ENCODE measurements at places on chromosomes 12 and 14. TPM values are rescaled to one million over a fixed set of nuclear protein-coding genes. Genes with fewer than 3 reads are reported as not detected.

DNA sequence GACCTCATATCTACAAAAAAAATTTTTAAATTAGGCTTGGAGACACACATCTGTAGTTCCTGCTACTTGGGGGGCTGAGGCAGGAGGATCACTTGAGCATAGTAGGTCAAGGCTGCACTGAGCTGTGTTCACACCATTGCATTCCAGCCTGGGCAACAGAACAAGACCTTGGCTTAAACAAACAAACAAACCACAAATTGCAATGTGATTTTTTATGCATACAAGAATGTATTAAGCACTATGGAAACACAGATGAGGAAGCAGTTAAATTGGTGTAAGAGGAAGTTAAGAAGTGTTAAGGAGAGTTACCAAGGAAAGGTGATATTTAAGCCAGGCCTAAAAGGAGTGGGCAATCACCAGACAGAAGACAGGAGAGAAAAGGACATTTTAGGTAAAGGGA lies 83.6 kb upstream of the HECTD1 start:
- DNase-seq: peak; percentile 58

GRCh38 chr12:14239350-14239934 lies 126.0 kb upstream of the ATF7IP start:
- peak; percentile 87 for DNase-seq

- no peak for DNase-seq
Measured at GRCh38 chr14:89719366-89720075, 235.0 kb downstream of the EFCAB11 start.

DNA sequence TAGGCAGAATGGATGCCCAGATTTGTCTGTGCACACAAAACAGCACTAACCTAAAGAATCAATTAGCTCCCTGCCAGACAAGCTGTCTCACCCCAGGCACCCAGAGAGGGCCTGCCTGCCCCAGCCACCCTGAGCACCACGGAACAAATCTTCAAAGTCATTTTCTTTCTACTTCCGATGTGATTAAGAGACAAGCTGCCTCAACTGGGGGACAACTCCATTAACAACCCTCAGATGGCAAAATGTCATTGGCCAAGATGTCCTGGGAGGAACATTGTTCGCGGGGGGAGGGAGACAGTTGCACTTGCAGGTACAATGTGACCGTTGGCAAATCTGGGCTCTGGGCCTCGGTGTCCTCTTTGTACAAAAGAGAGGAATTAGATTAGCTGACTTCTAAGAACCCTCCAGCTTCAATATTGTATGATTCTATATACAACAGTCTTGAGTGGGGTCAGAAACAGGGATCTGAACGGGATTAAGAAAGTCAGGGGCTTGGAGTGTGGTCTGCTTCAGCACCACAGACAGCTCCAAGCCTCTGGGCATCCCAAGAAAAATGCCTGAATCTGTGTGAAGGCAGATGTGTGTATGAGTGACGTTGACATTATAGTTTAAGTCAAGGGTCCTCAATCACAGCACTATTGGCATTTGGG lies 42.8 kb upstream of the CMKLR1 start:
- no peak for DNase-seq

DNA sequence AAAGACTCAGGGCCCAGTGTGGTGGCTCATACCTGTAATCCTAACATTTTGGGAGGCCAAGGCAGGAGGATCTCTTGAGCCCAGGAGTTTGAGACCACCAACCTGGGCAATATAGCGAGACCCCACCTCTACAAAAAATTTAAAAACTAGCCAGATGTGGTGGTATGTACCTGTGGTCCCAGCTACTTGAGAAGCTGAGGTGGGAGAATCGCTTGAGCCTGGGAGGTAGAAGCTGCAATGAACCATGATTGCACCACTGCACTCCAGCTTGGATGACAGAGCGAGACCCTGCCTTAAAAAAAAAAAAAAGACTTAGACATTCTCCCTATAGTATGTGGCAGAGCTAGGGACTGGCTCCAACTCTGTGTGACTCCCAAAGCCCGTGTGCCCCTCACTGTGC lies 2.9 kb downstream of the UBE3B start:
- DNase-seq: no peak

DNA sequence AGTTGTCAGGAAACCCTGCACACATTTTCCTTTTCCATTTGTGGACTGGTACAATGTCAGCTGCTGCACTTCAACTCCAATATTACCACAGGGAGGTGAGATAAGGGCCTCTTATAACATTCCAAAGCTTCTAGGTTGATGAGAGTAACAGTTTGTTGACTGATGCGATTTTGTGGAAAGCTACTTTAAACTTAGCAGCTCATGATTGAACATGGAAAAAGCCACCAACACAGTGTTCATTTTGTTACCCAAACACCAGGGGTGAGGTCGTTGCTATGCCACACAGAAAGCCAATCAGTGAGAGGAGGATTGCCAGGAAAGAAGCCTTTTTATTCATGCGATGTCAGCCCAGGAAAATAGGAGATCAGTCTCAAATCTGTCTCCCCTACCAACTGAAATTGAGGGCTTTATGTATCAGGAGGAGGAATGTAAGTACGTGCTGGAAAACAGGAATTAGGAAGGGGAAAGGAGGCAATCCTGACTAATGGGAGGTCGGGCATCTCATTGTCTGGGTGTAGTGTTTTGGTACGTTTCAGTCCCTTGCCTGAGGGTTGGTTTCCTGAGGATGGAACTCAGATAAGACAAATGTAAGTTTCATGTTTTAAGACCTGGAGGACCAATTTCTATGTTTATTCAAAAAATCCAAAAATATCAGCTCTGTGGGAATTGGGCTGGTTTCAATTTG lies 92.7 kb upstream of the PLEKHA5 start:
- no peak for DNase-seq

GRCh38 chr14:91225025-91225424 lies 19.5 kb downstream of the GPR68 start:
- no peak for DNase-seq

The SDR9C7 gene
- total RNA-seq: not detected

The DBX2 gene
- not detected for total RNA-seq

The RFX4 gene
- total RNA-seq: not detected

The POLE gene
- total RNA-seq: 49.5 TPM

The RNASE4 gene
- 0.54 TPM for total RNA-seq

Measured in Karpas-422 (cell line).